ENCODE measurements at places on chromosomes 5 and 9. TPM values are rescaled to one million over a fixed set of nuclear protein-coding genes. Genes with fewer than 3 reads are reported as not detected.

MOB3B gene
- 0.10 TPM for total RNA-seq

TRPM3 gene
- total RNA-seq, result 0.06 TPM

OR2K2 gene
- total RNA-seq, result not detected

TAS2R1 gene
- total RNA-seq, result not detected

IL5 gene
- not detected for total RNA-seq

PROB1 gene
- total RNA-seq, result not detected

TUSC1 gene
- 10.2 TPM for total RNA-seq

UGT3A2 gene
- total RNA-seq, result 0.12 TPM

SVEP1 gene
- 0.41 TPM for total RNA-seq

PCDHGA12 gene
- 0.14 TPM for total RNA-seq

GLRA1 gene
- total RNA-seq, result not detected

PNPLA7 gene
- 0.14 TPM for total RNA-seq

LIX1 gene
- not detected for total RNA-seq

SLIT3 gene
- 5.5 TPM for total RNA-seq

FNIP1 gene
- 24.1 TPM for total RNA-seq

SLC27A4 gene
- total RNA-seq, result 21.9 TPM

IFNE gene
- not detected for total RNA-seq

CDH9 gene
- total RNA-seq, result not detected

MELK gene
- 78.6 TPM for total RNA-seq

C9 gene
- not detected for total RNA-seq

CCDC192 gene
- total RNA-seq, result not detected

C1QTNF3 gene
- total RNA-seq, result 0.76 TPM

PDGFRB gene
- total RNA-seq, result 21.6 TPM

C9orf43 gene
- total RNA-seq, result not detected

SLC1A1 gene
- total RNA-seq, result 2.5 TPM

AGXT2 gene
- not detected for total RNA-seq

TMEM174 gene
- not detected for total RNA-seq

CCDC183 gene
- total RNA-seq, result not detected

ENC1 gene
- total RNA-seq, result 46.6 TPM

SLC6A19 gene
- total RNA-seq, result not detected

IL9 gene
- total RNA-seq, result not detected

NTNG2 gene
- 0.95 TPM for total RNA-seq

PCDHAC1 gene
- 1.1 TPM for total RNA-seq

IFNA21 gene
- total RNA-seq, result not detected

GPX8 gene
- 129 TPM for total RNA-seq

ADAMTS16 gene
- 1.3 TPM for total RNA-seq

ANAPC2 gene
- 13.4 TPM for total RNA-seq

MLANA gene
- not detected for total RNA-seq

EIF4EBP3 gene
- not detected for total RNA-seq

FAM221B gene
- not detected for total RNA-seq

QRFP gene
- not detected for total RNA-seq

DDX4 gene
- total RNA-seq, result not detected

SLC25A48 gene
- total RNA-seq, result not detected

MRPS30 gene
- total RNA-seq, result 57.9 TPM

SHISAL2B gene
- not detected for total RNA-seq

FUT7 gene
- not detected for total RNA-seq

CDKN2A gene
- total RNA-seq, result 0.68 TPM

PTPRD gene
- total RNA-seq, result 10.0 TPM

GDNF gene
- not detected for total RNA-seq

GCNT4 gene
- 0.06 TPM for total RNA-seq
